ENCODE measurements at places on chromosomes 5 and 9. TPM values are rescaled to one million over a fixed set of nuclear protein-coding genes. Genes with fewer than 3 reads are reported as not detected.

DNA sequence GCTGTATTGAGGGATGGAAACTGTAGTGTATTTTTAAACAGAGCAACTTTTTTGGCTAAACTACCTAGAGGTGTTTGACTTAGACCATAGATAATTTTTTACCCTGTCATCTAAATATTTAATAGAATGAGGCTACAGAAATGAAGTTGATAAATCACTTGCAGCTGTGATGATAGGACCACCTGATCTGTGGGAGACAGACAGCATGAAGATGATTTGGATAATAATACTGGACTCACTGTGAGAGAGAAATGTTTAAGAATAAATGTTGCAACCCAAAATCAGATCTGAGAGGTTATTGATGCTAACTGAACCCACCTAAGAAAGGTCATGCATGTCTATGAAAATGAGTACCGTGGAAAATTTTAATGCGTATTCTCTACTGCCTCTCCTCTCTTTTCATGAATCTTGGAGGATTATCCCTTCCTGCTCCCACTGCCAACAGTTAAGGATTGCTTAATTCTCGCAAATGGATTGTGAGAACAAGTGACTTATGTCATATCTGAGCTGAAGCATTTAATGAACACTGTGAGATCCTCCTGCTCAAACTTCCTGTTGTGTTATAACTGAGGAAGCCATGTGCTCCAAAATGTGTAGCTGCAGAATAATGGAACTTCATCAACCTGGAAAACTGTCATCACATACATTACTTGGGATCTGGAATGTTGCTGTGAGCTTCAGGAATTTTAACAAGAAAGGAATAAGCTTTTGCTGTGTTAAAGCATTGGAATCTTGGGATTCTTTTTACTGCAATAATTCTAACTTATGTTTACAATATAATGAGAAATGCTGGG lies 617.9 kb upstream of the CDH18 start:
- H3K4me1 ChIP-seq, result peaks cover 27% of the 10 kb centered on the region
- H3K27ac ChIP-seq, result no peak overlapping the region

GRCh38 chr5:83632874-83633273 lies 87.8 kb downstream of the HAPLN1 start:
- no peak for DNase-seq
- H3K27me3 ChIP-seq, result no peaks in the 10 kb centered on the region
- H3K36me3 ChIP-seq, result no peaks in the 10 kb centered on the region
- no peak overlapping the region for H3K27ac ChIP-seq
- H3K4me3 ChIP-seq, result no peak overlapping the region

DNA sequence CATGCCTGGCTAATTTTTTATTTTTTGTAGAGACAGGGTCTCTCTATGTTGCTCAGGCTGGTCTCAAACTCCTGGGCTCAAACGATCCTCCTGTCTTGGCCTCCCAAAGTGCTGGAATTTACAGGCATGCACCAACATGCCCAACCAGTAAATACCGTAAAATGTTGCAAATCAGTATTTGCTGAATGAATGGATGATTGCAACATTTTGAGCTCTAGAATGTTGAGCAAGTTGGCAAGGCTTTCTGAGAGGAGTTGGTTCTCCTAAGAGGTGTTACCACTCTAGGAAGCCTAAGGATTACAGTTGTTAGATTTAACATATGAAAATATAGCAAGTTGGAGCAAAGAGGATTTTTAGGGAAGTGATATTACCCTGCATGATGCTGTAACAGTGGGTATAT lies 15.6 kb upstream of the DMXL1 start:
- no peaks in the 10 kb centered on the region for H3K36me3 ChIP-seq
- DNase-seq, result no peak
- no peak overlapping the region for H3K4me3 ChIP-seq
- H3K4me1 ChIP-seq, result peaks cover 6% of the 10 kb centered on the region
- H3K27ac ChIP-seq, result peak overlapping the region; percentile 39
- H3K27me3 ChIP-seq, result no peaks in the 10 kb centered on the region

- H3K4me1 ChIP-seq, result peaks cover 24% of the 10 kb centered on the region
- no peak for DNase-seq
- H3K4me3 ChIP-seq, result no peak overlapping the region
- no peaks in the 10 kb centered on the region for H3K27me3 ChIP-seq
- no peak overlapping the region for H3K27ac ChIP-seq
Observed at GRCh38 chr5:79955941-79956670, 35.0 kb downstream of the MTX3 start.

- H3K4me3 ChIP-seq, result no peak overlapping the region
- no peak for DNase-seq
- no peaks in the 10 kb centered on the region for H3K27me3 ChIP-seq
- no peaks in the 10 kb centered on the region for H3K36me3 ChIP-seq
Observed at GRCh38 chr5:119655061-119655460, 25.7 kb downstream of the FAM170A start.

GRCh38 chr9:97397220-97397619 lies 14.7 kb upstream of the TDRD7 start:
- H3K4me3 ChIP-seq, result no peak overlapping the region
- DNase-seq, result no peak
- H3K27me3 ChIP-seq, result peaks cover 8% of the 10 kb centered on the region

DNA sequence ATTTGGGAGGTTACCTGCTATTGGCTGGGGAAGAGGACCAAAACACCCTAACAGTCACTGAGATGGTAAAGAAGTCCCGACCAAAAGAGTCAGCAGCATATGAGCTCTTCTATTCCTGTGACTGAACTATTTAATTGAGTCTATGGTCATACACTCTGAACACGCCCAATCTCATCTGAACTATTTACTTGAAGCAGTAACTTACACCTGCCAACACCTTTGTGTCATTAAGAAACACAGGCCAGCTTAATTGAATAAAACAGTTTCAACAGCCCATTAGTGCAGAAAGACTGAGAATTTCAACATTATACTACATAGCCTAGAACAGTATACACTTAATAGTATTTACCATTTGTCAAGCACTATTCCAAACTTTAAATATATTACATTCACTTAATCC lies 47.8 kb downstream of the NR6A1 start:
- H3K4me3 ChIP-seq, result no peak overlapping the region
- H3K36me3 ChIP-seq, result 0 out of 2 replicates have a peak, but pooled peaks cover 5% of the 10 kb centered on the region
- DNase-seq, result no peak
- peaks cover 48% of the 10 kb centered on the region for H3K4me1 ChIP-seq
- H3K27ac ChIP-seq, result no peak overlapping the region

DNA sequence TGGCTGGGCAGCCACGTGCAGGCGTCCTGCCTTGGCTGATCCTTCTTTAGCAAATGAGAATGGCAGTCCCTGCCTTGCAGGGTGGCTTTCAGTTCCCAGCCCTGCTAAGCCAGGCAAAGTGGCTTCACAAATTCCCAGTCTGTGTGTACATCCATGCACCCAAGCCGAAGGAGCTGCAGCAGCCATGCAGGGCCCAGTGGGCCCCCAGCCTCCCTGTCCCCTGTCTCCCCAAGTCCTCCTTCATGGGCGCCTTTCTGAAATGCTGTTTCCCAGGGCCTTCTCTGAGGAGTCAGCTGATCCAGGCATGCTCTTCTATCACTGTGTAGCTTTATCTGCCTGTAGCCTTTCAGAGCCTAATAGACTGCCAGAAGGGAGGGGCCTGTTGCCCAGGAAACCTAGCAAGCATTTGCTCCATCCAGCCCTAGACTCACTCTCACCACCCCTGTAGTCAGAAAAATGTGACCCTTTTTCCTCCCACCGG lies 47.4 kb upstream of the SHC3 start:
- H3K36me3 ChIP-seq, result 0 out of 2 replicates have a peak, but pooled peaks cover under 1% of the 10 kb centered on the region
- peak; percentile 69 for DNase-seq
- H3K4me1 ChIP-seq, result peaks cover 18% of the 10 kb centered on the region
- H3K4me3 ChIP-seq, result peak overlapping the region; percentile 8
- no peak overlapping the region for H3K27ac ChIP-seq

DNA sequence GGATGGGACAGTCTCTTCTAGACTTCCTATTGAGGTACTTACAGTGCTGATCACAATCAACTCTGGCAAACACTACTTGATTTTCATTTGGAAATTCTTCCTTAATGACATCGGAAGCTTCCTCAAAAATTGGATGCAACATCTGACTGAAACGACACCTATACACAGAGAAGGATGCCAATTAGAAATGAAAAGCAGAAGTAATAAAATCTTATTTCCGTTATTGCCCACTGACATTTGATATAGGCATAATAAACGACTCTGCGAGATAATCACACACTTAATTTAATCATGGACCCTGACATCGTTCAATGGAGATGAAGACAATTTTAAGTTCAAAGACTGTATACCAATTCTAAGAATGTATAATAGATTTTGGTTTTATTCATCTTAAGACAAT lies 46.4 kb downstream of the ERP44 start:
- no peaks in the 10 kb centered on the region for H3K36me3 ChIP-seq
- no peaks in the 10 kb centered on the region for H3K27me3 ChIP-seq
- no peak overlapping the region for H3K4me3 ChIP-seq
- H3K27ac ChIP-seq, result no peak overlapping the region
- no peak for DNase-seq

DNA sequence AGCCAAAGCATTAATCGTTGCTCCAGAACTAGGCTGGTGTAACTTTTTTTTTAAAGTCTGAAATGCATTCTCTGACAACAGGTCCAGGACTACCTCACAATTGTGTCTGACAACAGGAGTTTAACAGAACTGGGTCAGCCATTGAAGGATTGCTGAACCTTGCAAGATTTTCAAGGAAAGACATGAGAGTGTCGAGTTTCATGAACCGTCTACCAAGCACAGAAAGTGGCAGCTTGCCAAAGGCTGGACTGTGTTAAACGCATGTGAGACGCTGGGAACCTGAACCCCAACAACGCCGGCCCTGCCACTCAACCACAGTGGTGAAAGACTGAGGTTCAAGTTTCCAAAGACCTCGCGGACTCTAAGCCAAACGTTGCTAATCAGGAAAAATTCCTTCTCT lies 79.1 kb downstream of the LHFPL2 start:
- no peak for DNase-seq
- H3K27me3 ChIP-seq, result no peaks in the 10 kb centered on the region
- peaks cover 47% of the 10 kb centered on the region for H3K4me1 ChIP-seq
- peaks cover 3% of the 10 kb centered on the region for H3K36me3 ChIP-seq
- peak overlapping the region; percentile 19 for H3K27ac ChIP-seq

DNA sequence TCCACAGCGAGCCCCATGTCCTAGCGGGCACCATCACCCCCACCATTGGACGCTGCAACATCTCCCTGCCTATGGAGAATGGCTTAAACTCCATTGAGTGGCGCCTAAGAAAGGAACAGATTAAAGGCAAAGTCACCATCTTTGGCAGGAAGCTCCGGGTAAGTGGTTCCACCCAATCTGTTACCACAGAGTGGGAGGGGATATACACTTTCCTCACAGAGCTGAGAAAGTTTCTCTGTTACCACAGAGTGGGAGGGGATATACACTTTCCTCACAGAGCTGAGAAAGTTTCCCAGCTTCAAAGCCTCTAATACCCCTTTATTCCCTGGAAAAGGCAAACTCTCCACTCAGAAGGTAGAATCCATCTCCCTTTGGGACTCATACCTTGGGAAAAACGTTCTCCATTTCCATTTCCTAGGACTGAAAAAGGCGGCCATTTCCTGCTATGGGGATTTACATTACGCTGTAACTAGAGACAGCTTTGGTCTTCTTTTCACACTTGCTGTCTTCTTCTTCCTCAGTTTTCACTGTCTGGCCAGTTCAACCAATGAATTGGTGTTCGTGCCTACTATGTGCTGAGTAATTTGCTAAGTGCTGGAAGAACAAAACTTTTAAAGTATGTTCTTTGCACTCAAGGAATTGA lies 63.4 kb upstream of the WWC1 start:
- no peaks in the 10 kb centered on the region for H3K27me3 ChIP-seq
- no peak overlapping the region for H3K27ac ChIP-seq

GRCh38 chr9:70588999-70589398 lies 174.5 kb upstream of the KLF9 start:
- H3K36me3 ChIP-seq, result no peaks in the 10 kb centered on the region
- H3K4me3 ChIP-seq, result no peak overlapping the region
- H3K4me1 ChIP-seq, result peaks cover 4% of the 10 kb centered on the region
- H3K27me3 ChIP-seq, result no peaks in the 10 kb centered on the region

- DNase-seq, result no peak
- H3K27me3 ChIP-seq, result no peaks in the 10 kb centered on the region
- peaks cover 53% of the 10 kb centered on the region for H3K4me1 ChIP-seq
- H3K27ac ChIP-seq, result peak overlapping the region; percentile 37
- H3K4me3 ChIP-seq, result no peak overlapping the region
Observed at GRCh38 chr9:89444274-89444673, 53.6 kb downstream of the SEMA4D start.

GRCh38 chr5:124697933-124698591 lies 48.4 kb downstream of the ZNF608 start:
- peaks cover 10% of the 10 kb centered on the region for H3K36me3 ChIP-seq
- no peak for DNase-seq

- H3K4me1 ChIP-seq, result peaks cover 33% of the 10 kb centered on the region
- H3K36me3 ChIP-seq, result peaks cover 23% of the 10 kb centered on the region
- no peak for DNase-seq
- peak overlapping the region; percentile 51 for H3K27ac ChIP-seq
Observed at GRCh38 chr5:162638849-162639248, 571.3 kb downstream of the GABRG2 start.

Gene DMRTA1
- 2.6 TPM for total RNA-seq

Gene SPATA31C1
- not detected for total RNA-seq

Gene FBN2
- 56.7 TPM for total RNA-seq
